ENCODE measurements at places on chromosomes 4 and X.
A peak's percentile ranks its signal among the peaks of the same experiment; 100 is the strongest.

GRCh38 chr4:101956068-101956825 is 165.7 kb downstream of the BANK1 start:
- no peak for DNase-seq

GRCh38 chr4:2302387-2303119 is 40.6 kb upstream of the MXD4 start:
- no peak for DNase-seq

DNA sequence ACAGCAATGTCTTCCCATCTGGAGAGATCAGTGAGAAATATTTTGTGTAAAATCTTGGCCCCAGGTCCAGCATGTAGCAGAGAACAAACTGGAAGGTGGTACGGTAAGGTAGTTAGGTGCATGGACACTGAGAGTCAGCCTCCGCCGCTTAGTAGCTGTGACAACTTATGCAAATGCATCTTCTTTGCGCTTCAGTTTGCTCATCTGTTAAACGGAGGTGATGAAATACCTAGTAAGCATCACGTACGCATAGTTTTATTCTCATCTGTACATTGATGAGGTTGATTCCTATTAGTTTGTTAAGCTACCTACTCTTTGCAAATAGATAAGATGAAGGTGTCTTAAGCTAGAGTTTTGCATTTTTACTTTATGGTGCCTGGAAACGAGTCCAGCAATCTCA is 80.0 kb upstream of the MSX1 start:
- DNase-seq = no peak

DNA sequence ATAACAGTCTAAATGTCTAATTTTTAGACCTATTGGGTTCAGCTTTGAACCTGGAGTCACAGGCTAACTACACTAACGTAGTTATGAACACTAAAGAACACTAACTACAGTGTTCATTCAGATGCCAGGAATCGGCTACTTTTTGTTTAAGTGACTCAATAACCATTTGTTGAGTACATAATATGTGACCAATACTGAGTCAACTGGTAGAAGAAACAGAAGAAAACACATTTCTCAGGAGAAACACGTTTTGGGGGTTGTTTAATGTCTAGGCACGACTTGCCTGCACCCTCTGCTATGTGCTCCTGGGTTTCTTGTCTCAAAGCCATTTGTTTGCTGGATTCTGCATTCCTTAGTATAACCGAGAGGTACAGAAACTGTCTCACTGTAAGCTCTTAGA is 18.6 kb upstream of the CLNK start:
- DNase-seq = no peak

DNA sequence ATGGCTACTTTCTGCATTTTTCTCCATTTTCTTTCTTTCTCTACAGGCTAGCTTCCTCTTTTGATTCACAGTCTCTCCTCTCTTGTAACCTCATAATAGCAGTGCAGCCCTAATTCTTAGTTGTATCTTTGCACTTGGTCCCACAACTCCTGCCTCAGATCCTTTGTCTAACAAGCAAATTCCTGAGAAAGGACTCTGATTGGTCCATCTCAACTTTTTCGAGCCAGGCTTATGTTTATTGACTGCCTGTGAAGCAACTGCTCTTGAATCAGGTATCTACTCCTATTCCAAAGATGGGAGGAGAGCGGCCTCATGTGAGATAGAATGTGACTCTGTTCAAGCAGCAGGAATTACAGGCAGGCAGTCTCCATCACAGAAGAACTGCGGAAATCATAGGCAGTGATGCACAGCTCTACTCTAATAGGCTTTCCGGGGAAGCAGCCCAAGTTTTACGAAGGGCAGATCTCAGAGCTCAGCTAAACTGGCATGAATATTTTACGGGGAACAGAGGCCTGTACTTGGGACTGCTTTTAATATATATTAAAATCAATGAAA is 123.5 kb downstream of the GABRB1 start:
- DNase-seq = no peak

- no peak for DNase-seq
These were observed 62.5 kb downstream of the DCAF8L1 start for GRCh38 chrX:27918799-27919198.

GRCh38 chr4:172095161-172095560 is 282.0 kb downstream of the GALNTL6 start:
- no peak for DNase-seq

- DNase-seq = peak; percentile 52
These were observed 4.2 kb downstream of the PDGFRA start for GRCh38 chr4:54233277-54233696.

DNA sequence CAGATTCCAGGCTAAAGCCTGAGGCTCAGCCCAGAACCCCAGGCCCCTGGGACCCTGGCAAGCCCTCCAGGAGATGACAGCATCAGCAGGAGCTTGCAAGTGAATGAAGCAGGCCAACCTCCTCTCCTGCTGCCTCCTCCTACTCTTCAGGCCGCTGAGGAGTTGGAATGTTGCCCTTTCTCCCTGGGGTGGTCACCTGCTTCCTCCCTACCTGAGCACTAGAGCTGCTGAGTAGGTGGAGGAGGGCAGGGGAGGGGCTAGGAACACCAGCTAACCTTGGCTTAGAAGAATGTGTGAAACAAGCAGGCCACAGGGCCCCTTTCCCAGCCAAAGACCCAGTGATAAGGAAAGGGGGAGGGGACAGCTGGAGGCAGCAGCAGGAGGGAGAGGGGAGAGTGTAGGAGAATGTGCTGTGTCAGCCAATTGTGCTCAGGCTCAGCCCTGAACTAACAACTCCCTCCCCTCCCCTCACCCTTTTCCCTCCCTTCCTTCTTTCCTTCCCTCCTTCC is 58.0 kb downstream of the PJA1 start:
- no peak for DNase-seq

- DNase-seq = no peak
These were observed 242.0 kb downstream of the PTTG2 start for GRCh38 chr4:38202242-38202641.

DNA sequence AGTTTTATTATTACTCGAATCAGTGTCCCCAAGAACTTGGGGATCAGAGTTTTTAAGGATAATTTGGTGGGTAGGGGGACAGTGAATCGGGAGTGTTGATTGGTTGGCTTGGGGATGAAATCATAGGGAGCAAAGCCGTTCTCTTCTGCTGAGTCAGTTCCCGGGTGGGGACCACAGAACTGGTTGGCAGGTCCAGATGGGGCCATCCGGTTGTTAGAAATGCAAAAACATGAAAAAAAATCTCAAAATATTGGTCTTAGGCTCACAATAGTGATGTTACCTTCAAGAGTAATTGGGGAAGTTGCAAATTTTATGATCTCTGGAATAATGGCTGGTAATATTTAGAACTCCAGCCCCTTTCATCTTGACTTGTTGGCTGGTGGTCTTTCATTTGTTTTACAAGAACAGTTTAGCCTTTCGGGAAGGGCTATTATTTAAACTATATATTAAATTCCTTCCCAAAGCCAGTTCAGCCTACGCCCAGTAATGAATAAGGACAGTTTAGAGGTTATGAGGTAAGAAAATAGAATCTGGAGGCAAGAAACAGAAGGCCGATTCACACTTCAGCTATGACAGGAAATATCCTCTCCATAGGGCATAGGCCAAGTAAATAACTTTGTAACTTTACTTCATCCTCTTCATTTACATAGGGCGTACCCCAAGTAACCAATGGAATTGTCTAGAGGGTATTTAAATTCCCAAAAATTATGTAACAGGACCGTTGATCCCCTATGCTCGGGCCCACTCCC is 164.1 kb upstream of the STS start:
- DNase-seq = no peak

GRCh38 chr4:165209796-165210195 is 2.4 kb downstream of the KLHL2 start:
- DNase-seq = no peak

- no peak for DNase-seq
These were observed 409.5 kb upstream of the ADGRL3 start for GRCh38 chr4:60790608-60791007.

DNA sequence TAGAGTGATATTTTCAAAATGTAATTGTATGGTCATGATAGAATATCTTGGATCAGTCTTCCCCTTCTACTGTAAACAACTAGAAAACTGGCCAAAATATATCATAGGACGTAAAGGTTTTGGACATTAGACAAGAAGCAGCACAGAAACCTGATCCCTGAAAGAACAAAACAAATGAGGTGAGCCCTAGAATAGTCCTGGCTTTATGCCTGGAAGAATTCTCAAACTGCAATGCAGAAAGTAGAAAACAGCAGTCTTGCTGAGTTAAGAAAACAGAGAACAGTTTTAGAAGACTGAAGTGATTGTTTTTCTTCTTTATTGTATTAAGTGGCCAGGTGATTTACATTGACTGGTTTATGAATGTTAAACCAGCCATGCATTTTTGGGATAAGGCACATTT is 19.5 kb downstream of the NSUN7 start:
- DNase-seq = no peak

DNA sequence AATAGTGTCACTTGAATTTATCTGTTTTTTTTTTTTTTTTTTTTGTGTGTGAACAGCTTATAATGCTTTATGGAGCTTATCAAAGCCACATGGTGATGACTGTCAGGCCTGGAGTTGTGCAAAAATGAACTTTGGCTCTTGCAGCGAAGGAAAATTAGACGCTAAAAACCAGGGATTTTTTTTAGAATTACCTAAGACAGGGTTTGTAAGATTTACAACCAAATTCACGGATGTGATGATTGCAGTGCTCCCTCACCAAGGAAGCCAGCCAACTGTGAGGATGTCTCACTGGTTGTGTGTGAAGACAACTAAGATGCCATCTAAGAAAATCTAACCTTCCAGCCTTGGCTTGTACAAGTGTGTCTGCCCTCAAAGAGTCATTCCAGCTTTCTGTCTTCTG is 127.1 kb upstream of the SLC4A4 start:
- DNase-seq = no peak

DNA sequence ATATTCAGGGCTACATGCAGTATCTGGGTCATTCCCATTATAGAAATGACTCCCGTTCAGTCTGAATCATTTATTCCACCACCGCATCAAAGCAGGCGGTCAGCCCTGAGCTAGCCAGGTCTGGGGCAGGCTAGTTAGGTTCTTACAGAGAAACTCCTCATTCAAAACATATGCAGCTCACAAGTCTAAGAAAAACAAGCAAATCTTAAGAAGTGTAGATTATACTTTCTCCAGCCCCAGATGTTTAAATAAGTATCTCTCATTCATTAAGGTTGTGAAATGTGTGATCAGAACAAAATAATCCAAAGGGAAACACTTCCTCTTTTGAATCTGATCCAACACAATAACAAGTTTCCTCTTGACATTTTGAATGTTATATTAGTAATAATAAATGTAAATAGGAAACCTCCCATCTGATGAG is 441.9 kb downstream of the INPP4B start:
- no peak for DNase-seq
